Stimulated activated effector memory CD8-positive, alpha-beta T cell treated with anti-CD3 and anti-CD28 coated beads, Interleukin-12 subunit alpha, Interleukin-12 subunit beta, amount 100 ng/mL, for 72 hours (primary cell): ENCODE measurements at places on chromosomes 3 and 15.
A peak's percentile ranks its signal among the peaks of the same experiment; 100 is the strongest.

DNA sequence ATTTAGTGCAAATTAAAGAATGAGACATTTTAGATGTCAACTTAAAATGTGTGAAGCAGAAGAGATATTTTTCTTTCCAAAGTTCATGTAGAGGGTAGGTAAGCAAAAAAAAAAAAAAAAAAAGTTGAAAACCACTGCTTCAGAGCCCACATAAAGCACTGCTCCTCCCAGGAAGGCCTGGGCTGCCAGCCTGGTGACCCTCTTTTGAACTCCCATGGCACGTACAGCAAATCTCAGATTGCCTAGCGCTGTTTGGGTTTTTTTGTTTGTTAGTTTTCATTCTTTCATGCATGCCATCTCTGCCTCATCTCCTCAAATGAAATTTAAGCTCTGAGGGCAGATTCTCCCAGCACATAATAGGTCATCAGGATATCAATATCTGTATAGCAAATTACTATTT, 120.1 kb downstream of the SRGAP3 start:
- no peak for DNase-seq

DNA sequence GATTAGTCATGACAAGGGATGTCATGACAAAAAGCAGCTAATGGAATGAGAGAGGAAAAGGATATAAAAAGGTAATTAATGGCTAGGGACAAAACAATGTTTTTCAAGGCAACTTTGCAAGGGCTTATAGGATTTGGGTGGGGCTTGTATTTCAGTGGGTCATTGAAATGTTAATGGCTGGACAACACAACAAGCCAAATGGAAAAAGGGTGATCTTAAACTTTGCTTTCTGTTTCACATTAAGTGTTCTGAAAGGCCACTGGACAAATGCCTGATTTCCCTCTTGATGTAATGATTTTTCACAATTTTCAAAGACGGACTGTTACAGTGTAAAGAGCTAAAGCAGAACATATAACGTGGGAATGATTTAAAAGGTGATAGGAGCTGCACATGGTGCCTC, 345.0 kb downstream of the TUSC7 start:
- DNase-seq = no peak

GRCh38 chr3:138724443-138724842, 110.3 kb downstream of the PIK3CB start:
- no peak for DNase-seq

DNA sequence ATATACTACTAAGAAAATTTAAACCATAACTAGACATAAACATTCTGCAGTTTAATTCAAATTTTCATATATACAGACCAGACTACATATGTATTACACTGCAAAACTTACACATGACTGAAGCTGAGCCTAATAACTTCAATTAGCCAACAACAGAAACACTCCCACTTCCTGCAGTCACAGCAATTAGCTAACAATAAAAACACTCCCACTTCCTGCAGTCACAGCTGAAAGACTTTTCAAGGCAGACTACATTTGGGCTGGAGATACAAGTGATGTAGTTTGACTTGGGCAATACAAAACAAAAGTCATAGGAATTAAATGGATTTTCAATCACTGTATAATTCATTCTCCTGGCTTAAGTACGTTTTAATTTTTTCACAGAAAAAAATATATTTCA, 10.3 kb downstream of the TM2D3 start:
- no peak for DNase-seq

DNA sequence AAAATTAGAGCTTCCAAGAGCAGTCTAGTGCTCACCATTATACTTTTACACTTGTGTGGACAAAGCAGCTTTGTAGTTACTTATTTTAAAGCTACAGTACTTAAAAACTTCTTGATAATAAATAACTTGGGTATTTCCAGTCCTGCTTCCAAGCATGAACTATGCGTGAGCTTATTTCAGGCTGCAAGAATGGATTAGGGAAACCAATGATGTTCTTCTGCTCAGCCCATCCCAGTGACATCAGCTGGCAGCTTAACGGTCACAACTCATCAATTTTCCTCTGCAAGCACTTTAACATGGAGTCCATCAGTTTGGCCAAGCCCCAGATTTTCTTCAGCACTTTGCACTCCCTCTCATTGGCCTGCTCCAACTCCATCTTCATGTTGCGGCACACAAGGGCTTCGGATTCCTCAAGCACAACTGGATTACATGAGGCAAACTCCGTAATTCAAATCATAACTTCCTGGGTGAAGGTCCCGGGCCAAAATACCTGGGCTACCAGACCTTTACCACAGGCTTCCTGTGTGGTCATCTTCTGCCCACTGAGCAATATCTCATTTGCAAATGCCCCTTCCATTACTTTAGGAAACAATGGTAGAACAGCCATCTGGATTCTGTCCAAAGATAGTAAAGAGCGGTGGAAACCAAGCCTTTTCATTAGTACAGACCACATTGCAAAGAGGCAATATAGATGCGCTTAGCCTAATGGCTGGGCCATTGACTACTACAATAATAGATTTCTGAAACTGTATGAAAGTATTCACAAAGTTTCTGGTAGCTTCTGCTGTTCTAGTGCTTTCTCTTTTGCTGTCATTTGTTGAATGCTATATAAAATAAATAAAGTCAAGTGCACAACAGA, 87.5 kb upstream of the DAZL start:
- DNase-seq = no peak

DNA sequence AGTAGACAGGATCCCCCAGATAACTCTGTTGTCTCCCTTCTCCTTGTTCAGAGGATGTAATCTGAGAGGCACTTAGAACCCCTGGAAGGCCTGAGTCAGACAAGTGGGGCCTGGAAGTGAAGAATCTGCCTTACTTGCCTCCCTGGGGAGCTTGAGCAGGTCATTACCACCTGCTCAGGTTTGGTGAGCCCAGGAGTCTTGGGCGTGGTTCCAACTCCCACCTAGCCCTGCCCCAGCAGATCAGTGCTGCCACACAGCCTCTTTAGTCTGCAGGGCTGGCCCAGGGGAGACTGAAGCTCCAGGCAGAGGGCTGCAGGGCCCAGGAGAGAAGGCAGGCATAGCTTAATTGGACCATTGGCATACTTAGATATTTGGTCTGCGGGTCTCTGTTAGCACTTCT, 230.0 kb downstream of the ERC2 start:
- DNase-seq = no peak

DNA sequence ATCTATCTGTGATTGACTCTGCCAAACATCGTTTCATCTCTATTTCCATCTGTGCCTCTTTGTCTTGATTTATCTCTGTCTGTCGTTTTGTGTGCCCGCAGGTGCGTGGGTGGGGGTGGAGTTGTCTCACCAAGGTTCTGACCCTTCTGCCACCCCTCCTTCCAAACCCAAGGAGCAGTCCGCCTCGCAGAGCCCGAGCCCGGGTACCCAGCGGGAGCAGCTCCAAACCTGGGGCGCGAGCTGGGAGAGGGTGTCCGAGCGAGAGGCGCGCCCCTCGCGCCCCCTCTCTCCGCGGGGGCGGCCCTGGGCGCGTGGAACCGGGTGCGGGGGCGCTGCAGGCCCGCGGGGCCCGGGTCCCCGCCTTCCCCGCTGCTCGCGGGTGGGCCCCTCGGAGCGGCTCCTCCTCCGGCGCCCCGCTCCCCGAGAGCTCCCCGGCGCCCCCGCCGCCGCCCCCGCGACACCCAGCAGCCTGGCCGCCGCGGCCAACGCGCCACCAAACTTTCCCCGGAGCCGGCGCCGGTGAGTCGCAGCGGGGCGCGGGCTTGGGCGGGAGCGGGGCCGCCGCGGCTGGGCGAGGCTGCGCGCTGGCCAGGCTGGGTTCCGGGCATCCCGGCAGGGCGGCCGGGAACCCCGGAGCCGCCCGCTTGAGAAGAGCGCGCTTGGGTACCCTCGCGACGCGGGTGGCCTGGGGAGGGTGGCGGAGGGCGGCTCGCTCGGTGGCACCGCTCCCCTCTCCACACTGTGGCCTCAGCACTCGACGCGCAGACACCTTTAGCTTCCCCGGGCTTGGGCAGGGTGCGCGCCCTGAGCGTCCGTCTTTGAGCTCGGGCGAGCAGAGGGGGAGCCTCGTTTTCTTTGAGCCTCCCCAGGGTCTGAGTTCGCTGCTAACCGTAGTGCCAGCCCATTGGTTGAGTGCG, at the start of gene HRH1:
HRH1 (plus strand) TSS at position 458 of the 917 bp plus-strand sequence. CDS start 104,545 bp downstream, outside the sequence.
- no peak for DNase-seq

DNA sequence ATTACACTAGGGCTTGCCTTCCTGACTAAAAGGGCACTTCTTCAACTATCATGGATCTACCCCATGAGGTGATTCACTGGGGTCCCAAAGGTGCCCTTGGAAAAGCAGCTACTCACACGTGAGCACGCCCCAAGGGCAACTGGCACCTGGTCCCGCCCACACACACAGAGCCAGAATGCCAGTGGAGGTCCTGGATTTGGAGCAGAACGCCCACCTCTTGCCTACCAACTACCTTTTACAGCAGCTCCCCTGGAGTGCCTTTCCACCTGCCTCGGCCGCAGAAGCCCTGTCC, 1.8 kb upstream of the CTDSPL start:
- no peak for DNase-seq

GRCh38 chr15:82621970-82622369, 25.2 kb downstream of the CPEB1 start:
- no peak for DNase-seq

DNA sequence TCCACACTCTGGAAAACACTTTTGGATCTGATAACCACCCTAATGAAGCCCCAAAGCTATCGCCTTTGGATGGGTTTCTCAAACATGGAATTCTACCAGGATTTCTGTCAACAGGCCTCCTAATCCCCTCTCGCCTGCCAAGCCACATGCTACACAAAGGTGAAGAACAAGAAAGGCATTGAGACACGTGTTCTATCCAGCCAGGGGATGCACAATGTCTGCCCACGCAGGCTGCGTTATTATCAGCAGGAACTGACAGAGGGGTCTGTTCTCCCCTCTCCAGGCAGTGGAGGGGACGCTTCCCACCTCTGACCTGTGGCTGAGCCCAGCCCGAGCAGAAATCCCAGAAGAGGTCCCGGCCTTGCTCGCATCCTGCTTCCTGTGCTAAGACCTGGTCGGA, 45.4 kb upstream of the THBS1 start:
- peak; percentile 28 for DNase-seq

- DNase-seq = no peak
These were observed 248.8 kb upstream of the NSMCE3 start for GRCh38 chr15:29518442-29518841.

GRCh38 chr15:92205255-92205739, 188.4 kb upstream of the ST8SIA2 start:
- no peak for DNase-seq

DNA sequence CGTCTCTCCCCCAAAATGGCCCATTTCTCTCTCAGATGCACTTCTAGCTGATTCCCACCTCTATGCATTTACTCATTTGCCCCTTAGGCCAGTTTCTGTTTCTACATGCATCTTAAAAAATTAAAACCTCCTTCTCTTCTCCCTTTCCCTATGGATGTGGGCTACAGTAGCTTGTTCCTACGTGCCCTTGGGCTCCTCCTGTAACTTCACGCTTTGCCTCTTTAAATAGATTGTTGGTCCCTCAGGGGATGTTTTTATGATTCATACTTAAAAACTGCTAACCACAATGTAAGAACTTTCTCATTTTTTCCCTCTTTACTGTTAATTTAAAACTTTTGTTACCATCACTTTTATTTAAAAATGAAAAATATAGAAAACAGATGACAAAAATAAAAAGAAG, 185.6 kb upstream of the MRPL3 start:
- DNase-seq = no peak

DNA sequence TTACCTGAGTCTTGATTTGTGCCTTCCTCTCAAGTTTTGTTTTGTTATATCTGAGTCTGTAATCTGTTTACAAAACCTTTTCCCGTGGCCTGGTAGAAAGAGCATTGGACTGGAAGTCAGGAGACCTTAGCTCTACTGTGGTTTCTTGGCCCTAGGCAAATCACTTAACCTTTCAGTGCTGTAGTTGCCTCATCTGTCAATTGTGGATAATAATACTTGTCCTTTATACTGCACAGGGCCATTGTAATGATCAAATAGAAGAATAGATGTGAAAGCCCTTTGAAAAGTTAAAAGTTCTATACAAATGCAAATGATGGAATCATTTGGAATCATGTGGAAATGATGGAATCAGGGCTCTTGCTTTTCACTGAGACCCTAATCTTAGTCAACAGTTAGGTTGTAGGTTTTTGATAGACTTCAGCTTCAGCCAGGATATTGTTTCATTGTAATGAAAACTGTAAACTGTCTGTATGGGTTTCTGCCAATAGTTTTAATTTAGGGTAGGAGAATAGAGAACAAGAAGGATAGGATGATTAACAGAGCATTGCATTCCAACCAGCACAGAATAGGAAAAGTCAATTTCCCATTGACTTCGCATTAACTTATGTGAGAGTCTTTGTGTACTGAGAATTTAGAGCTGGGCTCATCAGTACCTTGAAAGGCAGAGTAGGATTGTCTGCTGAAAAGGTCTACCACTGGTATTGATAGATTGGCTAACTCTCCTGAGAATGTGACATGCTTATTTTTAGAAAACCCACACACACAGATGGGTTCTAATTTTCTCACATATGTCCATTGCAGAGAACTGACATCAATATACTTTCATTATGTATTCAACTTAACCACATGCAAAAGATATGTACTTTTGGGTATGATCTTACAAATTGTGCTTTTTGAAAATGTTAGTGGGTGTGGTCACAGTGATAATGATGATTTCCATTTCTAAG, 21.8 kb downstream of the MAP2K5 start:
- DNase-seq = no peak

DNA sequence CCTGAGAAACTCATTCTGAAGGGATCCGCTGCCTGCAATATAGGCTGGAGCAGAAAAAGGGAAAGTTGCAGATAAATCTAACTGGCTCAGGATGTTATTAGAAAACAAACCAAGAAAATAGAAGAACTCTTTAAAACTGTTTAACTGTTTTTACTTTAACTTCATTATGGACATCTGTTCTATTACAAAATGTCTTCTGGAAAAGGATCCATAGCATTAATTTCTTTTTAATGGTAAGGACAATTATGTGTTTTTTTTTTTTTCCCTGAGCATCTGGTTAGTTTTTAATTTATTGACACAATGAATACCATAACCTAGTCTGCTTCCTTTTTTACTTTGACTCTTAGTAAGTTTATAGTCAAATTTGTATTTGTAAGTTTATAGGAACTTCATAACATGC, 239.5 kb downstream of the NAALADL2 start:
- DNase-seq = no peak

DNA sequence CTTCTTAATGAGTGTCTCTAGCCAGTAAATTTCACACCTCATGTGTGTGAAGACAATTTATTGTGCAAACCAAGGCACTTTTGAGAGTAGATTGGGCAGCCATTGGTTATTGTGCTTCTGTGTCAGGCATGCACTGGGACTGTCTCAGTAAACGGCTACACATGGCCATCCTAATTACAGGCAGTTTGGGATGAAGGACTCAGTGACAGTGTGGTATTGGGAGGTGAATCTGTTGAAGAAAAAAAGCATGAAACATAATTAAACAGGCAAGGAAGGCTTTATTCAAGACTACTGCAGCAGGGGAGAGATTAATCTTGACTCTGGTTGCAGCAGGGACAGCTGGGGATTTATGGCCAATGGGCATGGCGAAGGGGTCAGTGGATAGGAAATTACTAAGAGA, 57.8 kb upstream of the NUDT16 start:
- DNase-seq = no peak
